NCI-H2227 treated with DMSO at 0.1 percent for 48 hours (cell line): ENCODE measurements at places on chromosomes 5 and 9.

DNA sequence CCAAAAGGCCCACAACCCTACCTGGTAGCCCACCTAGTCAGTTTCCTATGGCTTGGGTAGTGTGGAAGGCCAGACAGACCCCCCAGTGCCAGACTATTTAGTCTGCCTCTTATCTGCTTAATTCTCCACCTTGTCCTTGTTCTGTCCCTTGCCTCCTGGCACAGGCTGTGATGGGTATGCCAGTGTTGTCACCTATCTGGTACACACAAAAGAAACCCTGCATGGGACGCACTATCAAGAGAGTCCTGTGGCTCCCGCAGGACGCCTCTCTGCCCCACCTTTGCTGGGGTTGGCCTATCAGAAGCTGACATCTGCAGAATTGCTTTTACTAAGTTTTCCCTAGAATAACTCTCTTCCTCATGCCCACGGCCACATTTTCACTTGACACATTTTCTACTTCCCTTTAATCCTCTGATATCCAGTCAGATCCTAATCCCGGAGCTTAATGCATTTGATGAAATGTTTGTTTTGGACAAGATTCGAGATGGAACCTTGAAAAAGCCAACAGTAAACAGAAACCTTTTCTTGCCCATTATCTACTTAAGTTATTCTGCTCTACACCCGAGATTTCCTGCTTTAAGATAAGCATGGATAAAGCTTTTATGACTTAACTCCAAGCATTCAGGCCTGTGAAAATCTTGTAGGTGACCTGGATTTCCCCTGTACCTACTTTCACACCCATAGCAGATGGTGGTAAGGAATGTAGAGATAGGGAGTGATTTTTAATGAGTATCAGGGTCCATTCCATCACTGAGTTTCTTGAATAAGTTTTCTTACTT is 468.5 kb downstream of the ZNF608 start:
- DNase-seq: no peak

DNA sequence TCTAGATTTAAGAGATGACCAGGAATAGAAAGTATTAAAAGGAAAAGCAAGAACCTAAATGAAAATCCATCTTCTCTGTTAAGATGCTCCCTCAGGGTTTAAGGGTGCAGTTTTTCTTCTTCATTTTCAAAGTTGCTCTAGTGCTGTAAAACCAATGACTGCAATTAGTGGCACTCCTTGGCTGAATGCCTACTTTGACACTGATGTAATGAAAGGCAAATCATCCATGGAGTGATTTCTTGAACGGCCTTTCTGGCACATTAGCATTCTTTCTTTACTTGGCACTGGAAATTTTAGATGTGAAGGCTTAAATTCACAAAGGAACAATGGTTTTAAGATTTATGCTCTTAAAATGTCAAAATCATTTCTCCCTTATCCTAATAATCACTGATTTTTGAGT is 19.3 kb upstream of the ISCA1 start:
- DNase-seq: no peak

GRCh38 chr5:171846323-171846722 is 60.7 kb downstream of the SMIM23 start:
- DNase-seq: no peak

DNA sequence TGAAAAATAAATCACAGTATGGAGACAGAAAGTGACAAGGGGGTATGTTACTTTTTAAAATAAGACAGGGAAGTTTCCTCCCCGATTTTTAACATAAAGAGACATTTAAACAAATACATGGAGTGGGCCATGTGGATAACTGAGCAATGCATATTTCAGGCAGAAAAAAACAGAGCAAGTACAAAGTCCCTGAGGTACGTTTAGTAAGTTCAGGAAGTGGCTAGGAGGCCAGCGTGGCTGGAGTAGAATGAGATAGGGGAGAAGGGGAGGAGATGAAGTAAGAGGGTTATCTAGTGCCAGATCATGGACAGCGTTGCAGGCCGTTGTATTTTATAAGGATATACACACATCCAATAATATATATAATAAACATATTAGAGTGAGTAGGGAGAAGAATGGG is 84.2 kb upstream of the ELL2 start:
- no peak for DNase-seq

- DNase-seq: no peak
These were observed 171.8 kb downstream of the MED10 start for GRCh38 chr5:6206501-6206900.

DNA sequence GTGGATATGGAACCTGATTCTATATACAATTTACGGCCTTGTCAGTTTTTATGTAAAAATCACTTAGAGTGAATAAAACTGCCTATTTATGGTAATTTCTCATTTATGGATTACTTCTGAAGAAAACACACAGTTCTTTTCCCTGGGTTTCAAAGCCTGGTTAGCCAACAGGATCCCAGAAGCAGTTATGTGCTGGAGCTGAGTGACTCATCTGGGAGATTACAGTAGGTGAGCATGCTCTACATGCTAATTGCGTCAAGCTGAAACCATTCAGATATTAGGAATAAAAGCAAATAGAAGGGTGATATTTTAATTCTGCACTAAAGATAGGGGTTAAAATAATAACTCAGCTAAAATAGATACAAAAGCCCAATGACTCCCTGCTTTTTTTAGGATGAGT is 47.8 kb downstream of the PDE4D start:
- DNase-seq: no peak

- no peak for DNase-seq
These were observed 32.9 kb downstream of the NSG2 start for GRCh38 chr5:174078416-174078815.

DNA sequence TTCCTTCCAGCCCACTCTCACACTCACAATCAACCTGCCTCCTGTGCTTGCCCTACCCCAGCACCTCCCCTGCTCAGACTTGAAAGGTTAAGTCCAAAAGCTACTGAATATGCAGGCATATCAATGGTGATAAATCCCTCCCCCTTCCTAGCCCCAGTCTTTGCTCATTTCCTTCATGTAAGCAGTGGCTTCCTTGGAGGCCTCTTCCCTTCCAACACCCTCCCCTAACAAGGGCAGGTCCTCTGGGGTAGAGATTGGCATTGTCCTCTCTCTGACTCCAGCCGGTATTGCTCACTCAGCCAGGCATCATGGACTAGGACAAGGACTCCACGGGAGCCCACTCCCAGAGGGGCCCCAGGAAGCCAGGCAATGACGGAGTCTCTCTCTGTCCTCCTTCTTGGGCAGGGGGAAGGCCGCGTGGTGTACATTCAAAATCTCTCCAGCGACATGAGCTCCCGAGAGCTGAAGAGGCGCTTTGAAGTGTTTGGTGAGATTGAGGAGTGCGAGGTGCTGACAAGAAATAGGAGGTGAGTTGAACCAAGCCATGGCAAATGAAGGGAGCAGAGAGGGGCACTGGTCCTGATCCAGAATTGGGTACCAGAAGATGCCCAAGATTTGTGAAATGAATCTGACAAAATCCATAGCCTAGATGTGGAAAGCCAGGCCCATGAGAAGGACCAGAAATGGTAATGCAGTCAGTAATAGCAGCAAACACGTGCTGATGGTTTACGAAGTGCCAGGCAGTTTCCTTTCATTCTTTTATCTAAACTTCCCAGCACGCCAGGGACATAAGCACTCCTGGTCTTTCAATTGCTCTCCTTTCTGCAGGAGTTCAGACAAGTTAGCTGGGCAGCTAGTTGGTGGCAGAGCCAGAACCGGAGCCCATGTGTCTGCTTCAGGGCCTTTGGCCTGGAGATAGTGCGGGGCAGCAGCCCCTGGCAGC is 102.5 kb downstream of the PDE6A start:
- DNase-seq: no peak

DNA sequence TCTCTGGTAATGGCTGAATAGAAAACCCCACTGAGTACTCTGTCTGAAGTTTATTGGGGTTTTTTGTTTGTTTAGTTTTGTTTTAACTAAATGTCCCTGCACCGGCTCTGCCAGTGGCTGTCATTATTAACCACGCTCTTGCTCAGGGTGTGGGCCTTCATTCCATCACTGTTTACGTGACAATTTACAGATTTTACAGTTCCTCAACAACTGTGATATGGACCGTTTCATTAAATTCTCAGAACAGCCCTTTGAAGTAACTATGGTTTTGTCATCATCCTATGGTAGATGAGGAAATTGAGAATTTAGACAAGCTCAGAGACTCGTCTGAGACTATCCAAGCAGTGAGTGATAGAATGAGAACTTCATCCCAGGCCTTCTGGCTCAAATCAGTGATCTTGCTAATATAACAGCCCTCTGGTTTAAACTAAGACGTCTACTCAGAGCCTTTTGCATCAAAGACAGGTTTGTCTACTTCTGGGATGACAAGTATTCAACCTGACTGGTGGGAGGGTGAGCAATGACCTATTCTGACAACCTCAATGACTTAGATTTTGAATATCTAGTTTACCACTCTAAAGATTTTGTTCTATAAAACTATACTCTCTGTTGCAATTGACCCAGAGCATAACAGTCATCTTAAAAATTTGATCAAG is 77.3 kb upstream of the MAP3K1 start:
- DNase-seq: no peak

DNA sequence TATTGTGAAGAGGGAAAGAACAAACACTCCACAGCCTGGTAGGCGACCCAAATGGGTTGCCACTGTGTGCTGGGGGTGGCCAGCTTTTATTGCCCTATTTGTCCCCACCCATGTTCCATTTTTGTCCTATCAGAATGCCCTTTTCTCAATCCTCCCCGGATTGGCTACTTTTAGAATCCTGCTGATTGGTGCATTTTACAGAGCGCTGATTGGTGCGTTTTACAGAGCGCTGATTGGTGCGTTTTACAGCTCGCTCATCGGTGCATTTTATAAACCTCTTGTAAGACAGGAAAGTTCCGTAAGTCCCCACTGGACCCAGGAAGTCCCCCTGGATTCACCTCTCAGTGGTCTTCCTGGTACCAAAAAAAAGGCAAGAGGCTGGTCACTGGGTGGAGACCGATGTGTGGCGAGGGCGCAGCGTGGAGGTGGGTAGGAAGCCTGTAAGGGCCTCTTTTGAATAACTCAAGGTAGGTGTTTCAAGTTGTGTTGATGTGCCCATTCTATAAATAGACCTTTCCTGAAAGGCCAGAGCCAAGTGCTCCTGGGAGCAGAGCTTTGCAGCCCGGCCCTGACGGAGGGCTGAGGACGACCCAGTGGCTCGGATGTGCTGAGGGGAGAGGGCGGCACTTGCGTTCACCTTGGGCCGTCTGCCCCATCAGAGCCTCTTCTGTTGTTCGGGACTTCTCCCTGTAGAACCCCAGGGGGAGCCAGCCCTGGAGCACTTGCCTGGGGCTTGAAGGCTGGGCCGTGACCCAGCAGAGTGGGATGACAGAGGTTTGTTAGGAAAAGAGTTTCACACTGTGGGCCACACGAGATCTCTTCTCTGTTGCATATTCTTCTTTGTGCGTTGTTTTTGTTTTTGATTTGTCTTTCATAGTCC is 7.2 kb upstream of the GFPT2 start:
- DNase-seq: no peak

DNA sequence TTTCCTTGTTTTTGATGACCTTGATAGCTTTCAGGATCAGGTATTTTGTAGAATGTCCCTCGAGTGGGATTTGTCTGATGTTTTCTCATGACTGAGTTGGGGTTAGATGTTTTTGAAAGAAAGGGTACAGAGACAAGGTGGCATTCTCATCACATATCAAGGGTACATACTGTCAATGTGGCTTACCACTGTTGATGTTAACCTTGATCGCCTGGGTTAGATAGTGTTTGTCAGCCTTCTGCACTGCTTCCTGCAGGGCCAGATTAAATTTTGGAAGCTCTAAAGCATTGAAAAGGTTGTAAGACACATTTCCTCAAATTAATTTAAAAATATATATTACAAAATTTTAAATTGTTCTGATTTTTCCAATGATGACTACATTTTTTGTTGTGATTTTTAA is 287.4 kb upstream of the ACTBL2 start:
- no peak for DNase-seq

- no peak for DNase-seq
These were observed 25.1 kb downstream of the PALM2AKAP2 start for GRCh38 chr9:109805050-109805449.

GRCh38 chr9:109922617-109923470 is 142.8 kb downstream of the PALM2AKAP2 start:
- no peak for DNase-seq

- DNase-seq: no peak
These were observed 83.0 kb downstream of the ZNF462 start for GRCh38 chr9:106945727-106946660.

DNA sequence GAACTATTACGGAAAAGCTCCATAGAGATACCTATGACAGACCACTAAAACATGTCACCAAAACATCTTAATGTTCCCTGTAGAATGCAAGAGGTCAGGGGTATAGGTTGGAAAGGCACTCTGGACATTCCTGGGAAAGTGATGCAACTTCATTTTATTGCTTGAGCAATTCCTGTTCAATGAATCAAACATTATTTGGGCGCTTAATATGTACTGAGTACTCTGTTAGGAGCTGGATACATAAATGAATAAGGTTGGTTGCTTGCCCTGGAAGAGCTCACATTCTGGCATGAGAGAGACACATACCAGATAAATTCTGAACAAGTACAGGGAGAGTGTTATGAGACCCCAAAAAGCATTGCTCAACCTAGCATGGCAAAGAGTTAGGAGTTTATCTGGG is 408.9 kb upstream of the DMAC1 start:
- no peak for DNase-seq

DNA sequence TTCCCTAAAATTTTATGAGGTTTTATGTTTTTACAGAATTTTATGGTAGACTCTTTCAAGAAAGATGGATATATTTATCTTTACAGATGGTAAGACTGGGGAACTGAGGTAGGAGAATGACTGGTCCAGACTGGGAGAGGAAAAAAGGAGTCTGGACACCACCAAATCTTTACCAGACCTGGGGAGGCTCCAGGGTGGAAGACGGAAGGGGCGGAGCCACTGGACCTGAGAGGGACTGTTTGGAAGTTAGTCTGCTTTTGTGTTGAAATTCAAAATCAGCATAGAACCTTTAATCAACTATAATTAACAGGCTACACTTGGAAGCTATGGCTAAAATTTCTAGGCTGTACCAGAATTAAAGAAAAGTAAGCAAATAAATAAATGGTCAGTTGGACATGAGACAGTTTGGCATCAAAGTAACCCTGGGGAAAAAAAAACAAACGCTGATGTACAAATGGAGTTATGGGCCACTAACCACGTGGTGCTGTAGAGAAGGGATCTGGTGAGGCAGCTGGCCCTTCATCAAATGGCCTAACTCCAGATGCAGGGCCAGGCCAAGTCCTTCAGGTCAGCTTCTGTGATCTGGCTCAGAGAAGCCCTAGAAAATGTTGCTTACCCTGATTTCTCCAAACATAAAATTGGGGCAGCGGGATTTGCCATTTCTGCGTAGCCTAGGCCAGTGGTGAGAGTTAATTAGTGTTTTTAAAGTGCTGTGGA is 155.1 kb downstream of the ARSB start:
- no peak for DNase-seq

GRCh38 chr9:286071-286740 is 71.5 kb downstream of the DOCK8 start:
- DNase-seq: no peak
